Right ventricle myocardium superior (tissue), 1 donor: ENCODE measurements at places on chromosomes 2 and 18. TPM values are rescaled to one million over a fixed set of nuclear protein-coding genes. Genes with fewer than 3 reads are reported as not detected.

Gene NEUROD1
- not detected for total RNA-seq

Gene GPR155
- 14.7 TPM for total RNA-seq

Gene EPB41L3
- total RNA-seq, result 6.8 TPM

Gene LIMS4
- 2.4 TPM for total RNA-seq

Gene MLPH
- 80.9 TPM for total RNA-seq

Gene ERCC3
- 18.2 TPM for total RNA-seq

Gene UGT1A9
- total RNA-seq, result not detected

Gene ASXL3
- 3.6 TPM for total RNA-seq

Gene IL36G
- total RNA-seq, result not detected

Gene TUBA4B
- not detected for total RNA-seq

Gene LOXHD1
- total RNA-seq, result 0.62 TPM

Gene PDE1A
- total RNA-seq, result 11.4 TPM

Gene KCNE4
- 3.2 TPM for total RNA-seq

Gene SCTR
- total RNA-seq, result 0.43 TPM

Gene POU3F3
- not detected for total RNA-seq

Gene CYP27C1
- not detected for total RNA-seq

DNA sequence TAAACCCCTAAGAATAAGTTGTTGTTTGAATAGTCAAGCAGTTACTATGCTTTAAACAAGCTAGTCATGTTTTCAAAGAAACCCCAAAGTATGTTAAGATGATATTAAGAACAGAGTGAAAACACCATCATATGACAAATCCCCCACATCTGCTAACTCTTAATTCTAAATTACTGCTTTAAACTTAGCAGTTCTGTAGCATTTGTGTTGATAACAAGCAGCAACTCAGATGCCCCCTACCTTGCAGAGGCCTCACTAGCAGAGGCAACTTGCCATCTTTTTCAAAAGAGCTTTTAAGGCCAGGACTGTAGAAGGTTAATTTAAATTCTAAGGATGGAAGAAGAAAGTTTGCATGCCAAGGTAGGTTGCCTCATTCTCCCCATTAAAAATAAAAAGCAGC, 376.2 kb downstream of the SETBP1 start:
- DNase-seq, result no peak

GRCh38 chr2:164913011-164913410, 42.3 kb downstream of the SLC38A11 start:
- DNase-seq, result no peak

GRCh38 chr2:158134655-158135054, 33.0 kb downstream of the UPP2 start:
- DNase-seq, result no peak

GRCh38 chr2:94725543-94725942, 145.7 kb upstream of the TEKT4 start:
- no peak for DNase-seq

- DNase-seq, result no peak
These were observed 151.6 kb upstream of the MSH6 start for GRCh38 chr2:47631306-47631705.

DNA sequence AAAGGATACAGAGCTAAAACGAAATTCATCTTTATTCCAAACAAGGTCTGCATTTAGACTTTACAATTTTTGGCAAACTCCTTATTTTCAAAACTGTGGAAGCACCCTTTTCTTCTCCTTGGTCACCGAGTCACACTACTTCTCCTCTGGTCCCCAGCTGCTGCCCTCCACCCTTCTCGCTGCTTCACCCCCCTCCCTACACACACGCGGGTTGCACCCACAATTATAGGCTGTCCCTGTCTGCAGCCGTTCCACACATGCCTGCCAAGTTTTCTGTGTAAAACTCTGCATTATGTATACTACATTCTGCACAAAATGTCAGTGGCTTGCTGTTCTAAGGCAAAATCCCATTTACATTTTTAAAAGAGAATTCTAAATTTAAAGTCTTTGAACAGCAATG, 63.5 kb downstream of the PTPN2 start:
- DNase-seq, result no peak

DNA sequence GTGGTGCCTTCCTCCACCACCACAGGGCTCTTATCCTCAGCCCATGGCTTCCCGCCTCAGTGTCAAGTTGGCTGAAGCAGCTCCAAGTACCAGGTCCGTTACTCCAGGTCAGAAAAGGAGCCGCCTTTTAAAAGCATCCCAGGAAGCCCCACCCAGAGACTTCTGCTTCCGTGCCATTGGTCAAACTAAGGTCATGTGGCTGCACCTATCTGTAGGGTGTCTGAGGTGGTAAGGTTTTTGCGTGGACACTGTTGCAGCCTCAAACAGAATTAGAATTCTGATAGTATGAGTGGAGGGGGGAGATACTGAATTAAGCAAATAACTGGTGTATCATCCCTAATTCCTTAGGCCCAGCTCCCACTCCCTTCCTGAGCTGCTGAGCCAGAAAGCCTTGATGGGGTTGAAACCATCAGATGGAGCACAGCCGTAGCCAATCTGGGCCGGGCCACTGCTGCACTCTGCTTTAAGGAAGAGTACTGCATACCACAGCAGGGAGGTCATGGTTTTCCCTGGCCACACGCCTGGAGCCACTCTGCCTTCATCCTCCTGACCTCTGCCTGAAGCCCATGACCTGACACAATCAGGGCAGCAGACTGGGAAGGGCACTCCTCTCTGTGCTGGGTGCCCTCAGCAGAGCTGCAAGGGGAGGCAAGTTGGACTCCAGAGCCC, 8.4 kb downstream of the TMEM247 start:
- peak; percentile 91 for DNase-seq

DNA sequence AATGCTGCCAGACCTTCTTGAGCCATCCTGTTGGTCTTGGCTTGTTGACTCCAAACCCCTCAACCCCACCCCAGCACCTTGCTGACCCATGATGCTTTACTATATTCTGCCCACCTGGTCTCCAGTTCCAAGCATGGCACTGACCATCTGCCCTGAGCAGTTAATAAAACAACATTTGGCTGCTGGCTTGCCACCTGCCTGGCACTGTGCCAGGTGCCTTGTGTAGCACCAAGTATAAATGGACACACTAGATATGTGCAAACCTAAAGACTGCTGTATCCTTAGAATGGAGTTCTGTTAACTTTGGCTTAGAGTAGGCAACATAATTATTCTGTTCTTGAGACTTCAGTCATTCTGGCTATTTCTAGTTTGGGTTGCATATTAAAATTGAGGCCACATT, 91.4 kb downstream of the ACSL3 start:
- no peak for DNase-seq

- DNase-seq, result no peak
These were observed 56.5 kb downstream of the TPGS2 start for GRCh38 chr18:36772241-36772723.

DNA sequence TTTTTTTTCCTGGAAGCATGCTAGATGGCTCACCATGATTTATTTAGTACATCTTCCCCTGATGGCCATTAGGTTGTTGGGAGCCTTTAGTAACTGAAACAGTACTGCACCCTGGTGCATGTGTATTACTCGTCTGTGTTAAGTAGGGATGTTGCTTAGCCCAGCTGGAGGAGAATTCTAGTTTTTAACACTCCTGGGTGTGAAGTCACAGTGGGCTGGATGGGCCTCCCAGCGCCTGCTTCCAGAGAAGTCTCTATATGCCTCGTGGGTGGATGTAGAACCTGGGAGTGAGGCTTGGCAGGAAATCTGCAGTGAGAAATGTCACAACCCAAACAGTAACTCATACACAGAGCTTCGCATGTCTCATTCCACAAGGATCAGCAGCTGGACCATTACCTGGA, 28.9 kb upstream of the NT5DC4 start:
- DNase-seq, result no peak

GRCh38 chr2:198134293-198134955, 330.0 kb downstream of the PLCL1 start:
- DNase-seq, result no peak

DNA sequence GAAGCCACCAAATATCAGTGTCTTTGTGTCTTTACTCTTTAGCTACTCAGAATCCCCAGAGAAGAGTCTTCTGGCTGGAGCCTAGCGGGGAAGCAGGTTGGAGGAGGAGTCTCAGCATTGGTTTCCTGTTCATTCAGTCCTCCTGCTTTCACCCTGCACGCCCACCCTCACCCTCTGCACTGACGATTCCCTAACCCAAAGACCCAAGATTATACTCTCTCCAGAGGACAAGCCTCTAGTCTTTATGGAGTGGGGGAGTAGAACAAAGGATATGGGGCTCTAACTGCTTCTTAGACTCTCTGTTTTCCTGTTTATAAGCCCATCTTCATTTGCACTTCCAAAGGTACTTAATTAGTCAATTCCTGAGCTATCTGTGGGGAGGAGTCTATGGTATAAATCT, 338.8 kb downstream of the AGPS start:
- DNase-seq, result no peak

DNA sequence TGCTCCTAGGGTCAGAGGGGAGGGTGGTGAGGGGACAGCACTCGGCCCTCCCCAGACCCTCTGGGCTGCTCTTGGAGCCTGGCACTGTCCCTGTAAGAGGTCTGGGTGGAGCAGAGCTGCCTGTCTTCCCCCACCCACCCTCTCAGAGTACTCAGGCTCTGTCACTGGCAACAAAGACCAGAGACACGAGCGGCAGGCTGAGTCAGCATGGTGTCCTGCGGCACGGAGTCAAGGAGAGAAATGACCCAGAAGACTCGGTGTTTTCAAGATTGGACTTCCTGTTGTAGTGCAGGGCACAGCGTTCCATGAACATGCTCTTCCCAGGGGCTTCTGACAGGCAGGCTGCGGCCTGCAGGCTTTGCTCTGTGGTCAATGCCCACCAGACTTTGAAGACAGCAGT, 19.9 kb downstream of the SIGLEC15 start:
- DNase-seq, result no peak

GRCh38 chr2:28390746-28391563, 1.7 kb upstream of the FOSL2 start:
- peak; percentile 95 for DNase-seq

GRCh38 chr2:124201713-124202112, 176.6 kb downstream of the CNTNAP5 start:
- no peak for DNase-seq

GRCh38 chr2:150572194-150572766, 84.8 kb upstream of the RND3 start:
- no peak for DNase-seq

- DNase-seq, result no peak
These were observed 15.0 kb downstream of the NCKAP5 start for GRCh38 chr2:133553251-133553650.

- no peak for DNase-seq
These were observed 81.5 kb downstream of the MAPRE2 start for GRCh38 chr18:35122586-35123224.

GRCh38 chr2:3453190-3453999, 65.9 kb downstream of the ADI1 start:
- DNase-seq, result no peak

- peak; percentile 86 for DNase-seq
These were observed 662 bp downstream of the BZW1 start for GRCh38 chr2:200812122-200813022.

DNA sequence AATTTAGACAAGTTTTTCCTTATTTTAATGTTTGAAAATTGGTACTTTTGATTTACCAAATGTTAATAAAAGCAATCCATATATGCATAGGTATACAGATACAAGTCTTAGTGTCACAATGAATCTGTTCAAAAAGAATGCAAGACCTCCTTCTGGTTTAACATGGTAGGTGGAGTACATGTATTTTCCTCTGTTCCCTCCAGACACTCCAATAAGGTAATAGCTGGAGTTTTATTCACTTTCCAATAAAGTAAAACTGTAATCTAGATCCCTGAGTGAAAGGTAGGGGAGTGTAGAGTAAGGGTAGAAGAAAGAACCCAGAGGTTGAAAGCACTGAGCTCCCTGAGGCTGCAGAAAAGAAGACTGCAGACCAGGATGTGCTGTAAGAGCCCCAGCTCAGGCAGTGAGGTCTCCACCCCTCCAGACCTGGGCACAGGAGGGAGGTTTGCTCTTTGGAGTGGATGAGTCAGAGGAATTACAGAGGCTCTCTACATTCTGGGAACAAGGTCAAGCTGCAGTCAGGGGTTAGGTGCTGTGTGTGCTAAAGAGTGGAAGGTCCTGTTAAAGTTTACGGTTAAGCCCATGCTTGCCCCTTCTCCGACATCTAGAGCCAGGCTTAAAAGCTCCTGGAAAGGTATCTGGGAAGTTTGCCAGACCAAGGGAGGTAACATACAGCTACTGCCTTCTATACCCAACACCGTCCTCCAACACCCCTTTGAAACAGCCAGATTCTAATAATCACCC, 27.6 kb upstream of the STAT1 start:
- DNase-seq, result no peak

DNA sequence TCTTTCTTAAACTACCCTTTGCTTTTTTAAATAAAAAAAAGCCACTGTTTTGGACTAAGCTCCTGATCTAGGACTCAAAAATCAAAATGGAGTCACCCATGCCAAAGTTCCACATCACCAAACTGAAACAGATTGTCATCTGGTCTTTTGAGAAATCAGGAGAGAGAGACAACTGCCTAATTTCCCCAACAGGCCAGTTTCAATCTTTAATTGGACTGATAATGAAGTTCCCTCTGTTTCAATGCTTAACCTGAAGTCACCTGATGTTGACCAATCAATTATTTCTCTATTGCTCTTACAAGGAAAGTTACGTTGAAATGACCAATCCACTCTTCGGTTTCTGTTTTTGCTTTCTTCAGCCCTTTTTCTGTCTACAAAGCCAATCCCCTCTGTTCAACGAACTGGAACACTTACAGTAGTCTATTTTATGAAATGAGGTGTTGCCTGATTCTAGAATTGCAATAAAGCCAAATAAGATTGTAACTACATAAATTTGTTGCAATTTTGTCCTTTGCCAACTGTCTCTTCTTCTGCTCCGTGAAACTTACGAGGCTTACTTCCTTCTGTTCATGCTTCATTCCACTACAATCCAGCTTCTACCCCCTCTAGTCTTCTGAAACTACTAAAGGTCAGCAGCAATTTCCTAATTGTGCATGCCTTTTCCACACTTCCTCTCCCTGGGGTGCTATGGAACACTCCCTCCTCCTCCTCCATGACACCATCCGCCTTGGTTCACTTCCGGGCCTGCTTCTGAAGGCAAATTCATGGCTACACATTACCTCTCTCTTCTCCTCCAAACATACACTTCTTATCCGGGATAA, 95.2 kb upstream of the CD302 start:
- DNase-seq, result no peak

DNA sequence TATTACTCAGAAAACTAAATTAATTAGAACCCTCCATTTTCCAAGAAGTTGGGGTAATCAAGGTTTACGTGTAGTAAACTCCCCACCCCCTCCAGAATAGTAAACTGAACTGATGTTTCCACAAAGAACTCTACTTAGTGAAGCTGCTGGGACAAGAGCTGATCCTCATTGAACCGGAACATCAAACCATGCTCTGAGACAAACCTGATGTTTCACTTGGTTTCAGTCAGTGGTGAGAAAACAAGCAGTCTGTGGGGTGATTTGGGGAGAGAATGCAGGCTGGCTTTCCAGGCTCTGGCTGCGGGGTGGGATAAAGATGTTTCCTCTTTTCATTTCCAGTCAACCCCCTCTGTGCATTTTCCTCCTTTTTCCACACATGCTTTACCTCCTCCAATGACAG, 38.2 kb downstream of the CELF4 start:
- DNase-seq, result no peak

- no peak for DNase-seq
These were observed 110.6 kb upstream of the SIX2 start for GRCh38 chr2:45119855-45120254.

- DNase-seq, result no peak
These were observed 1820.1 kb upstream of the LRRTM1 start for GRCh38 chr2:82124629-82125028.
